ENCODE measurements at places on chromosomes 7 and 10. TPM values are rescaled to one million over a fixed set of nuclear protein-coding genes. Genes with fewer than 3 reads are reported as not detected.

The ARMH3 gene
- total RNA-seq = 27.8 TPM

The TEX36 gene
- total RNA-seq = not detected

The FBXO24 gene
- 1.1 TPM for total RNA-seq

The DIP2C gene
- total RNA-seq = 1.6 TPM

The PSAP gene
- 171 TPM for total RNA-seq

The ACSL5 gene
- 59.5 TPM for total RNA-seq

The GTF2I gene
- total RNA-seq = 170 TPM

The GRIFIN gene
- not detected for total RNA-seq

The LHFPL3 gene
- total RNA-seq = not detected

The PRSS1 gene
- not detected for total RNA-seq

The COA1 gene
- 80.2 TPM for total RNA-seq

The ADARB2 gene
- 0.40 TPM for total RNA-seq

The CNNM1 gene
- total RNA-seq = 0.50 TPM

The KEL gene
- 0.94 TPM for total RNA-seq

The PLCE1 gene
- total RNA-seq = not detected

The TMEM184A gene
- total RNA-seq = not detected

The CALHM3 gene
- total RNA-seq = 0.17 TPM

The RABGEF1 gene
- 25.8 TPM for total RNA-seq

Data from activated naive CD8-positive, alpha-beta T cell treated with anti-CD3 and anti-CD28 coated beads, Interleukin-2, amount 10 ng/mL, durations not matched to agents 7 days and 5 days (primary cell).